ENCODE measurements at places on chromosomes 16 and 17.
A peak's percentile ranks its signal among the peaks of the same experiment; 100 is the strongest.

GRCh38 chr16:65315081-65315780 is 193.4 kb upstream of the CDH11 start:
- no peak for DNase-seq

GRCh38 chr17:79741751-79742588 is 11.2 kb downstream of the ENPP7 start:
- peak; percentile 15 for DNase-seq

GRCh38 chr16:86211800-86212199 is 298.5 kb upstream of the FOXF1 start:
- no peak for DNase-seq

DNA sequence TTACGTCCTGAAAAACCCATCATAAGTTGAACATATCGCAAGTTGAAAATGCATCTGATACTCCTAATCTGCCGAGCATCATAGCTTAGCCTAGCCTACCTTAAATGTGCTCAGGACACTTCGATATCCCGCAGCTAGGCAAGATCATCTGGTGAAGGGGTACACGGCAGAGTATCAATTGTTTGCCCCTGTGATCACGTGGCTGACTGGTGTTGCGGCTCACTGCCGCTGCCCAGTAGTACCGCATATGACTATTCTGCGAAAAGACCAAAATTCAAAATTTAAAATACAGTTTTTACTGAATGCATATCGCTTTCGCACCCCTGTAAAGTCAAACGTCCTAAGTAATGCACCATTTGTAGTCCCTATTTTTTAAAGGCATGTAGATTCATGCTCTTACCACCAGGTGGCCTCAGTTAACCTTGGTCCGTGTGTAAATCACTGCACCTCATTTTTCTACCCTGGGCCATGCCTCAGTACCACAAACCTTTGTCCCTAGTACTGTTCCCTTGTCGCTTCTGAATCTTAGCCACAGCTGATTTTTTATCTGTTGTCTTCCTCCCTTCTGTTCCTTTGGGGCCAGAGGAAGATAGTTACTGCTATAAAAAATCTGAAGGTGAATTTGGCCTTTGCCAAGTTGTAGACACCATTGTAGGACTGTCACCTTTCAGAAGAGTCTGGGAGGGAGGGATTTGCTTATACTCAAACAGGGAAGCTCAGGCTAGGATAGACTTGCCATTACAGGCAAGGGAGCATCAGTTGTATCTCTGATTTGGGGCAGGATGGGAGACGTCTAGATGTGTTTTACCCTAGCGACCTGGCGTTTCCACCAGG is 34.4 kb downstream of the WWP2 start:
- peak; percentile 52 for DNase-seq

- no peak for DNase-seq
Observed at GRCh38 chr17:20091174-20092029, 82.2 kb downstream of the SPECC1 start.

DNA sequence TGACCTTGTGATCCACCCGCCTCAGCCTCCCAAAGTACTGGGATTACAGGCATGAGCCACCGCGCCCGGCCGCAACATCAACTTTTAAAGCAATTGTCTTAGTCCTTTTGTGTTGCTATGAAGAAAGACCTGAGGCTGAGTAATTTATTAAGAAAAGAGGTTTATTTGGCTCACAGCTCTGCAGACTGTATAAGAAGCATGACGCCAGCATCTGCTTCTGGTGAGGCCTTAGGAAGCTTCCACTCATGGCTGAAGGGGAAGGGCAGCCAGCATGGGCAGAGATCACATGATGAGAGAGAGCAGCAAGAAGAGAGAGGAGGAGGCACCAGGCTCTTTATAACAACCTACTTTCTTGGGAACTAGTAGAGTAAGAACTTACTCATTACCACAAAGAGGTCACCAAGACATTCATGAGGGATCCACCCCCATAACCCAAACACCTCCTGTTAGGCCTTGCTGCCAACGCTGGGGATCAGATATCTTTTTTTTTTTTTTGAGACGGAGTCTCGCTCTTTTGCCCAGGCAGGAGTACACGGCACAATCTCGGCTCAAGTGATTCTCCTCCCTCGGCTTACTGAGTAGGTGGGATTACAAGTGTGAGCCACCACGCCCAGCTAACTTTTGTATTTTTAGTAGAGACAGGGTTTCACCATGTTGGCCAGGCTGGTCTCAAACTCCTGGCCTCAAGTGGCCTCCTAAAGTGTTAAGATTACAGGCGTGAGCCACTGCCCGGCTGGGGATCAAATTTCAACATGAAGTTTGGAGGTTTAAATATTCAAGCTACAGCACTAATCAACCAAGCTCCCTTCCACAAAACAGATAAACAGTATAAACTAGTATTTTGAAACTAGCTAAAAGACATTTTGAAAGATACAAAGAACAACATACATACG is 21.4 kb upstream of the GPT2 start:
- peak; percentile 10 for DNase-seq

- DNase-seq: no peak
Observed at GRCh38 chr17:10932938-10933337, 95.1 kb upstream of the PIRT start.

- no peak for DNase-seq
Observed at GRCh38 chr16:47069313-47069712, 74.4 kb downstream of the NETO2 start.

DNA sequence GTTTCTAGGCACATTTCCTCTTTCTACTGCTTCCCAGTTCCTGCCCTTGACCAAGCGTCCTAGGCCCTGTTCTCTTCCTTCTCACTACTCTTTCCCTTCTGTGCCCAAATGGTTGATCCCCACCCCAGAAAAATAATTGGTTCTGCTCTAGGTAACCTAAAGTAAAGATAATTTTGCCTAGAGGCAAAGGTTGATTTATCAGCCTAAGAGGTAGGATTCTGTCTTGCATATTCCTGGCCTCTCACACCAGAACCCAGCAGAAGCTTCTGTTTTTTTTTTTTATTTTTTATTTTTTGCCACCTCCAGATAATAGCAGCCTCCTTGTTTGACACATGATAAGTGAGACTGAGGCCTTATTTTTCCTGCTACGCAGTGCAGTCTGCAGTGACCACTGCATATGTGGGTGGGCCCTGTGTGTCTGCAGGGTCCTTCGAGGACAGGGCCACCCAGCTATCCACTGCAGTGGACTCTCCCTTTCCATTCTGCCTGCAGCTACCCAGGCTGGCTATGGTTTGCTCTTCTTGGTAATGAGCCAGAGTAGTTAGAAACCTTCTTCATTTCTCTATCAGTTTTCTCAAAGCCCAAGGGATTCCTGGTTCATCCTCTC is 701 bp downstream of the PIPOX start:
- no peak for DNase-seq

DNA sequence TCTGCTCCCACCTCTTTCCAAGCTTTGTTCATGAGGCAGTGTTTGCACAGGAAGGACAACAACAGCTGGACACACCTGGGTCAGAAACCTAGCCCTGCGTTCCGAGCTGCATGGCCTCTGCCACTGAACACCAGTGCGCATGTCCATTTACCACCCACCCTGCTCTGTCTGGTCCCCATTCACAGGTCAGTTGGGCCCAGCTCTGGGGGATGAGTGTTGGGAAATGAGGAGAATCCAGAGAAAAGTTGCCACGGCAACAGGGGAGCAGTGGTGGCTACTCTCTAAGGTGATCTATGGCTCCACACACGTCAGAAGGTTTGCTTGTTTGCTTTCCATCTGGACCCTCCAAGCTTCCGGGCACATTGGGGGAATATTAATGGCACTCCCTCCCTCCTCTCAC is 70.4 kb upstream of the ASIC2 start:
- no peak for DNase-seq

- no peak for DNase-seq
Observed at GRCh38 chr17:54666559-54666958, 234.1 kb upstream of the TOM1L1 start.

DNA sequence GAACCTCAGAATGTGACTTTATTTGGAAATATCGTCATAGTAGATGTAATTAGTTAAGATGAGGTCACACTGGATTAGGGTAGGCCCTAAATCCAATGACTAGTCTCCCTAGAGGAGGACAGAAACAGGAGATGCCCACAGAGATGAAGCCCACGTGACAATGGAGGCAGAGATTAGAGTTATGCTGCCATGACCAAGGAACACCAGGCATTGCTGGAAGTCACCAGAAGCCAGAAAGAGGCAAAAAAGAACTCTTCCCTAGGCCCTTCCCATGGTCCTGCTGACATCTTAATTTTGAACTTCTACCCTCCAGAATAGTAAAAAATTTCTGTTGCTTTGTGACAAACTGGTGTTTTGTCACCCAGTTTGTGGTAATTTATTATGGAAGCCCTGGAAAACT is 49.6 kb downstream of the IKZF3 start:
- DNase-seq: no peak

DNA sequence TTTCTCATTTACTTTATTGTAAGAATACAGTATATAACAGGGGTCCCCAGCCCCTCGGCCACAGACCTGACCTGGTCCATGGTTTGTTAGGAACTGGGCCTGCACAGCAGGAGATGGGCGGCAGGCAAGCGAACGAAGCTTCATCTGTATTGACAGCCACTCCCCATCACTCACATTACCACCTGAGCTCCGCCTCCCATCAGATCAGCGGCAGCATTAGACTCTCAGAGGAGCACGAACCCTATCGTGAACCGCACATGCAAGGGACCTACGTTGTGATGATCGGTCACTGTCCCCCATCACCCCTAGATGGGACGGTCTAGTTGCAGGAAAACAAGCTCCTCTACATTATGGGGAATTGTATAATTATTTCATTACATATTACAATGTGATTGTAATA is 410.6 kb downstream of the SLC39A11 start:
- DNase-seq: no peak

DNA sequence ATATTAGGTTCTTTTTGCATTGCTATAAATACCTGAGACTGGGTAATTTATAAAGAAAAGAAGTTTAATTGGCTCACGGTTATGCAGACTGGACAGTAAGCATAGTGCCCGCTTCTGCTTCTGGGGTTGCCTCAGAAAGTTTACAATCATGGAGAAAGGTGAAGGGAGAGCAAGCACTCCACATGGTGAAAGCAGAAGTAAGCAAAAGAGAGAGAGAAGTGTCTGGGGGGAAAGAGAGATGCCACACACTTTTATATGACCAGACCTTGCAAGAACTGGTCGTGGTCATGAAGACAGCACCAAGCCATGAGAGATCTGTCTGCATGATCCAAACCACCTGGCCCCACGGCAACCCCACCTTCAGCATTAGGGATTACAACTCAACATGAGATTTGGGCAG is 45.4 kb downstream of the KCNJ16 start:
- no peak for DNase-seq

DNA sequence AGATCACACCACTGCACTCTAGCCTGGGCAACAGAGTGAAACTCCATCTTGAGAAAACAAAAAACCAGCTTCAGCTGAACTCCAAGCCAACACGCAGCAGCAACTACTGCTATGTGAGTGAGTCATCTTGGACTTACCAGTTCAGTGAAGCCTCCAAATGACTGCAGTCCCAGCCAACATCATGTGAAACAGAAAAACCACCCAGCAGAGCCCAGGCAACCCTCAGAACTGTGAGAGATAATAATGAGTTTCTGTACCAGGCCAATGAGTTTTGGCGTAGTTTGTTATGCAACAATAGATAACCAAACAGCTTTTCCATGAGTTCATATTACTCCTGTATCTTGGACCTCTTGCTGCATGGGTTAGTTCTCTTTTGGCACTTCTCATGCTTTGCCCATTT is 23.3 kb downstream of the PHF12 start:
- DNase-seq: peak; percentile 53

- no peak for DNase-seq
Observed at GRCh38 chr16:54055864-54056263, 230.7 kb downstream of the IRX3 start.

GRCh38 chr17:64599827-64600226 is 62.3 kb downstream of the SMURF2 start:
- DNase-seq: no peak

- no peak for DNase-seq
Observed at GRCh38 chr17:48835971-48836370, 5.1 kb downstream of the CALCOCO2 start.

- DNase-seq: no peak
Observed at GRCh38 chr17:63631626-63632025, 9.4 kb downstream of the MAP3K3 start.

DNA sequence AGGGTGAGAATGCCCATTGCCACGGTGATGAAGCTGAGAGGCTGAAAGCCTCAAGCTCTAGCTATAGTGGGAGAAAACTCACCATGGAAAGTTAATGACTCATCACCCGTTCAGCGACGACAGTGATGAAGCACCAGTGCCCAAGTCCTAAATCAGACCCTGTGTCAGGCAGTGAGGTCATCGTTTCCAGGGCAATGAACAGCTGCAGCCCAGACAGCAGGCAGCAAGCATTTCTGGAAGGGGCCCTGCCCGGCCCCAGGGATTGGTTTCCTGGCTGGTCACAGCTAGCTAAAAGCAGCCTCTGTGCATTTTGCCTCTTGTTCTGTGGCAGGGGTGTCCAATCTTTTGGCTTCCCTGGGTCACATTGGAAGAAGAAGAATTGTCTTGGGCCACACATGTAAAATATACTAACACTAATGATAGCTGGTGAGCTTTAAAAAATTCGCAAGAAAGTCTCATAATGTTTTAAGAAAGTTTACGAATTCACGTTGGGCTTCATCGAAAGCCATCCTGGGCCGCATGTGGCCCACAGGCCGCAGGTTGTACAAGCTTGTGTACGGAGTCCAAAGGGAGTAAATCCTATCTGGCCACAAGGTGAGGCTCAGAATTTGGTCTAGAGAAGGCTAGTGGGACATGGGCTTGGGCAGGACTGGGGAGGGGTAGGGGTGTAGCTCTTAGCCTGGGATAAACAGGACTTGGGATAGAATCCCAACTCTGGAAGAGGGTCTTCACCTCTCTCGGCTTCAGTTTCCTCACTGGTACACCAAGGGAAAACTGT is 40.6 kb downstream of the MIS12 start:
- peak; percentile 96 for DNase-seq

GRCh38 chr17:7235693-7236665 is 1.7 kb upstream of the DVL2 start:
- DNase-seq: no peak

DNA sequence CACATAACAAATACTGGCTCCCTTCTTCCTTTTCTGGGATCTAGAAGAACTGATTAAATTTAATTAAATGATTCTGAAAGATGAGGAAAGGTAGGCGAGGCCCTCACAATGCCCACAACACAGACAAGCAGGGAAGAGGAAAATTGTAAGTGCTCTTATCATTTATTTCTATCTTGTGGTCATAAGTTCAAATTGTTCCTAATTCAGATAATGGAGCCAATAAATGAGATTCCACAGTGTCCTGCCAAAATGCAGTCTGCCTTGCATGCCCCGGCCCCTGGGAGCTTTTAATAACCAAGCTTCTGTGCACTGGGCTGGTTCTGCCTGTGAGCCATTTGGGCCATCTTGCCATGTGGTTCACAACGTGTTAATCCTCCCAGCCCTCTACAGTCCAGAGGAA is 97.0 kb downstream of the CMC2 start:
- no peak for DNase-seq

GRCh38 chr17:75267411-75268232 is 3.4 kb downstream of the MIF4GD start:
- no peak for DNase-seq

GRCh38 chr17:35315283-35315682 is 58.1 kb downstream of the SLFN11 start:
- DNase-seq: no peak

- peak; percentile 66 for DNase-seq
Observed at GRCh38 chr16:68760671-68761275, 23.7 kb downstream of the CDH1 start.

- DNase-seq: peak; percentile 86
Observed at GRCh38 chr17:66713533-66714042, 121.3 kb upstream of the CACNG5 start.

All from RCC 7860 (cell line).